ENCODE measurements at places on chromosomes 5 and 9. TPM values are rescaled to one million over a fixed set of nuclear protein-coding genes. Genes with fewer than 3 reads are reported as not detected.

DNA sequence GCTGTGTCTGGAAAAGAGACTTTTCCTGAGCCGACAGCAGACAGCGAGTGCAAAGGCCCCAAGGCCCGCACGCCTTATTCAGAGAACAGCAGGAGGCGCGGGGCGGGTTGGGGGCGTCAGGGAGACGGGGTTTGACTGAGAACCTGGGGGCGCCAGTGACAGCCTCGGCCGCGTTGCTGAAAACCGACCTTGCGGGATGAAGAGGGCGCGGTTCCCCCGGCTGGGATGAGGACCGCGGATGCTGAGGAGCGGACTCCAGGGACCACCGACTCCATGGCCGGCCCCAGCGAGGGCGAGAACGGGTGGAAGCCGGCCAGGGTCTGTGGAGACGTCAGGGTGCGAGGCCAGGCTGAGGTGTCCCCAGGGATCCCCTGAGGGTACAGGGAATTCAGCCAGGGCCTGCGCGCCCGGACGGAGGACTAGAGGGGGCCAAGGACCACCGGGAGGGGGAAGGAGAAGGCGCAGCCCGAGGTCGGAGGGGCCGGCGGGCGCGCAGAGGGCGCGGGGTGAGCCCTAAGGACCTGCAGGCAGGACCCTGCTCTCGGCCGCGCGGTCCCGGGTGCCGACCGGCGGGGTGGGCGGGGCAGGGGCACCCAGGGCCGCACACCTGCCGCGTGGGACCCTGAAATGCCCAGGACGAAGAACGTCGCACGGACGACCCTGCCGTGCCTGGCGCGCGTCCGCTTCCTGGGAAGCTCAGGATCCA lies 837 bp upstream of the AHRR start:
- DNase-seq = no peak

- DNase-seq = no peak
Observed at GRCh38 chr9:18822850-18823249, 210.2 kb downstream of the SAXO1 start.

DNA sequence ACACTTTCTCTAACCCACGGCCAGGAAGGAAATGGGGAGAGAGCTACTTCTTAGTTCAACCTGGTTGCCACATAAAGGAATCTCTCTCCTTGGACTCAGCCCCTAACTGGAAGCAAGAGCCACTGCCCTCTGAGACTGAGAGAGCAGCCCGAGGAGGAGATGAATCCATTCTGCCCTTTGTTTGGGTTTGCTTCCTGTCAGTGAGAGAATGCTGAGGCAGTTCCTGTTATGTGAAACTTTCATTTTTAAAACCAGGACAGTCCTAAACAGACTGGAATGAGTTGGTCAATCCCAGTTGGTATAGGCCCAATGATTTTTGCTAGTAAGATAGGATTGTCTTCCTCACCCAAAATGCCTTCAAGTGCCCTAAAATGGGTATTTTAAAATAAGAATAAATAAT lies 205.1 kb downstream of the NTRK2 start:
- no peak for DNase-seq

The NR4A3 gene
- total RNA-seq = not detected

DNA sequence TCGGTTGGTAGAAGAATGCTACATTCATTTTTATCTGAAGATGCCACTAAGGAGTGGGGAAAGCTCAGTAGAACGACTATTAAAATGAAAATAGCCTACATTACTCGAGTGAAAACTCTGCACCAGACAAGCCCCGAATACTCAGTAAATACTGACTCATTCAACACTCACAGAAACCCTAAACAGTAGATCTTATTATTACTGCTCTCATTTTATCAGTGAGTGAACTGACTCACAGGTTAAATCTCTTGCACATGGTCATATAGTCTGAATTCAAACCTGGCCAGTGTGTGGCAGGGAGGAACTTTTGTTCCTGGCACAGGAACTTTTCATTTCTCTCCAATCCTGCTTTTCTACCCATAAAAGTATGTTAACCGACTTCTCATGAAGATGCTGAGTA lies 9.6 kb upstream of the PAPPA start:
- DNase-seq = no peak

DNA sequence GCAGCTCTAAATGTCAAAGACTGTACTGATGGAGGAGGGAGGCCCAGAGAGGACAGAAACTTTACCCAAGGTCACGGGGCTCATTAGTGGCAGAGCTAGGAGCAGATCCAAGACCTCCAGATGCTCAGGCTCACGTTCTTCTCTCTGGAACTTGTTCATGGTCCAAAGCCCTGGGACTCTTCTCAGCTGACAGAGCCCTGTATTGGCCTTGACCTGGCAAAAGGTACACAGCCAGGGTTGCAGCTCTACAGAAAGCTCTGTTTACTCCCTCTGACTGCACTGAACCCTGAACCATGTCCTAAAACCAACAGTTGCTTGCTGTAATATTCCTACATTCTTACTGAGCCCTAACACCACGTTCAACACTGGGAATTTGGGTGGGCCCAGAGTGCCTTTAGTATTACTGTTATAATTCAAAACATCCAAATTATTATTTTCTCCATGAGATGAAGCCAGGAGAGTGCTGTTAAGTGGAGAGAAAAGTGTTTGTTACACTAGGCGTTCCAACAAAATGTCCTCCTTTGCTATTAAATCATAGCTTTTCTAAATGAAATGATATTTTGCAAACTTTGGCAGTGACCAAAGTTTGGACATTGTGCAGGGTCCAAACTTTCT lies 602.4 kb upstream of the CLINT1 start:
- no peak for DNase-seq

The LRRC19 gene
- total RNA-seq = not detected

DNA sequence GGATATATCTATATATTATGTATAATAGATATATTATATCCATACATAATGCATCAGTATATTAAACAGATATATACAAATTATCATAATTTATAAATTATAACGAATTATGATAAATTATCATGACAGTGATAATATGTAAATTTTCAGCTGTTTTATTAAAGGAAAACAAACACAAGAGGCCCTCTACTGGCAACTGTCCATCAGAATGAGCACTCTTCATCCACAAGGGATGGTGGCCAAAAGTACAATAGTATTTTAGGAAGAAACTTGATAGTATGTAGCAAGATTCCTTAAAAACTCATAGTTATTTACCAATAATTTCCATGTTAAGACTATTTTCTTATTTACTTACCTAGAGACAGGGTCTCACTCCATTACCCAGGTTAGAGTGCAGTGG lies 113.3 kb upstream of the LPAR1 start:
- no peak for DNase-seq

GRCh38 chr5:178196986-178197385 lies 7.3 kb upstream of the HNRNPAB start:
- DNase-seq = no peak

Measured in PC-9 (cell line).